ENCODE measurements at places on chromosomes 4 and X.
A peak's percentile ranks its signal among the peaks of the same experiment; 100 is the strongest.

GRCh38 chr4:4284827-4285618, 4.9 kb downstream of the LYAR start:
- no peak overlapping the region for H3K4me3 ChIP-seq
- H3K36me3 ChIP-seq, result peaks cover 21% of the 10 kb centered on the region
- peaks cover 19% of the 10 kb centered on the region for H3K4me1 ChIP-seq
- no peaks in the 10 kb centered on the region for H3K27me3 ChIP-seq
- H3K27ac ChIP-seq, result no peak overlapping the region

DNA sequence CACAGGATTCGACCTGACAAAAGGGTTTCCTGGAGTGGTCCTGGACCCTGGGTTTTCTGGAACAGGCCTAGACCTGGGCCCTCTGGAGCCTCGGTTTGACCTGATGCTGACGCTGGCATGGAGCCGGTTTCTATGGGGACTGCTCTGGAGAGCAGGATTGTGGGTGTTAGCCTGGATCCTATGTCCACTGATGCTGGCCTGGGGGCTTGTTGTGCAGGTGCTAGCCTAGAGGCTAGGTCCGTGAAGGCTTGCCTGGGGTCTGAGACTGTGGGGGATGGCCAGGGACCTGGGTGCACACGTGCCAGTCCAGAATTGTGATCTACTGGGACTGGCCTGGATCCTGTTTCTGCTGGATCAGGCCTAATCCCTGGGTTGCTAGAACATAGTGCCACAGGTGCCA, 173.1 kb downstream of the TMEM47 start:
- DNase-seq, result no peak
- H3K27ac ChIP-seq, result no peak overlapping the region
- H3K4me1 ChIP-seq, result no peaks in the 10 kb centered on the region
- H3K36me3 ChIP-seq, result no peaks in the 10 kb centered on the region

DNA sequence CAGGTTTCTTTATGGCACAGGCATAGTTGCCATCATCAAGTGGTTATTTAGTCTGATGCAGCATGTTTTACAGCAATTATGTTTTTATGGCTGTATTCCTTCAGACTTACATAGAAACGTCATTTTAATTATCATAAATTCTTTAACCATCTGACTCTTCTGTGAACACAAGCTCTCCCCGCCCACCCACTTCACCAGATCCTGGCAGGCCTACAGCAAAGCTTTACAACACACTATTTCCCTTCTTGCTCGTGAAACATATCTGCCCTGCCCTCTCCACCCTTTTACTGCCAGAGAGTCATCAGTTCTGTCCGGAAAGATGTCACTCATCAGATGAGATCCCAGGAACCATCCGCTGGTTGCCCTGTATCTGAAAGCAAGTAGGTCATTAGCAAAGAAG, 120.5 kb downstream of the HS6ST2 start:
- H3K4me1 ChIP-seq, result peaks cover 19% of the 10 kb centered on the region
- no peaks in the 10 kb centered on the region for H3K36me3 ChIP-seq
- H3K27ac ChIP-seq, result no peak overlapping the region
- no peaks in the 10 kb centered on the region for H3K27me3 ChIP-seq
- no peak overlapping the region for H3K4me3 ChIP-seq

DNA sequence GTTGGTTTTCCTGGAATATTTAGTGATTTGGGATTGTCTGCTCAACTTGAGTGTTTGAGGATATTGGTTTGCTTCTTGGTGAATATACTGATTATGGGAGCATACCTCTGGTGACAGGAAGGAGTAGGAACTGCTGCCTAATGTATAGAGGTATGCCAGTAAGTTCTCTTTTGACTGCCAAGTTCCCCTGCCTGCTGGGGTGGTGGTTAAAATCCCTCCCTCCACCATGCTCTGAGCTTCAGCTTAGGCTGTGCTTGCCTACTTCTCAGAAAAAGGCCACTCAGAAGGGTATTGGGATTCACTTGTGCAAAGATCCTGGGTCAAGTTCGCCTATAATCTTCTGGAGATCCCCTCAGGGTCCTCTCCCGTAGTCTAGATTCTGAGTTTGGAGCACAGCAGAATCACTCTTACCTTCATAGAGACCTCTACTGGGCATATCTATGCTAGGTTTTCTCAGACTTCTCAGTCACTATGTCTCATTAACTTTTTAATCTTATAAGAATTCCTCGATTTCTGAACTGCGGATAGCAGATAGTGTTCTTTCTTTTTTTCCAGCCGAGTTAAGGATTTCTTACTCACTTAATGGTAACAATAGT, 44.7 kb upstream of the DCK start:
- no peak overlapping the region for H3K27ac ChIP-seq
- no peaks in the 10 kb centered on the region for H3K27me3 ChIP-seq
- no peak overlapping the region for H3K4me3 ChIP-seq
- no peaks in the 10 kb centered on the region for H3K36me3 ChIP-seq
- peaks cover 32% of the 10 kb centered on the region for H3K4me1 ChIP-seq

GRCh38 chr4:115334736-115335411, 221.5 kb upstream of the NDST4 start:
- no peak overlapping the region for H3K4me3 ChIP-seq
- H3K4me1 ChIP-seq, result no peaks in the 10 kb centered on the region
- no peak overlapping the region for H3K27ac ChIP-seq

DNA sequence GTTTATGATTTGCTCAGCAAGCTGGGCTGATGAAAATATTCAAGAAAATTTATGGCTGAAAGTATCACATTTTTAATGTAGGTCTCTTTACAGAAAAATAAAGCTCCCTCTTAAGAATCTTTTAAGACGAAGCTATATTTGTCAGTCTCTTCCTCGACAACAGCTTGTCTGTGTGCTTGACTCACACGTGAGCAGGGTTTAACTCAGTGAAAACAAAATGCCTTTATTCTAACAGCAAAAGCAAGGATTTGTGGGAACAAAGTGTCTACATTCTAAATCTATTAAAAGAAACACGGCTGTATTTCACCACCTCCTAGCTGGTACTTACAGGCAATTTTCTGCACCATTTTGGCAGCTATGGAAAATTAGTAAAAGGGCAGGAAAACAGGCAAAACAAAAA, 75.5 kb downstream of the NYX start:
- H3K27me3 ChIP-seq, result no peaks in the 10 kb centered on the region
- H3K36me3 ChIP-seq, result peaks cover 11% of the 10 kb centered on the region
- H3K4me1 ChIP-seq, result peaks cover 28% of the 10 kb centered on the region
- H3K4me3 ChIP-seq, result no peak overlapping the region
- no peak for DNase-seq

- H3K4me3 ChIP-seq, result no peak overlapping the region
- H3K4me1 ChIP-seq, result peaks cover 50% of the 10 kb centered on the region
- H3K36me3 ChIP-seq, result peaks cover 26% of the 10 kb centered on the region
These were observed 8.1 kb downstream of the PCDH7 start for GRCh38 chr4:30728311-30728710.

DNA sequence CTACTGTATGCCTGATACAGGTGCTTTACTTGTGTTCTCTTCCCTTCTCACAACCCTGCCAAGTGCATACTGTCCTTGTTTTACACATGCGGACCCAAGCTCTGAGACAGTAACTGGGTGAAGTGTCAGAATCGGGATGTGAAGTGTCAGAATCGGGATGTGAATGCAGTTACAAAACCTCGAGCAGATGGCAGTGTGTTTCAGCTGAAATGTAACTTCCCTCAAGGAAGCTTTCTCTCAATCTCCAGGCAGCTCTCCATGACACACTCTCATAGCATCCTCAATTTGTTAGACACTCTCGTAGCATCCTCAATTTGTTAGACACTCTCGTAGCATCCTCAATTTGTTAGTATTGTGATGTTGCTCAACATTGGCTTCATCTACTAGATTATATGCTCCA, 1.1 kb upstream of the HPSE start:
- H3K27ac ChIP-seq, result no peak overlapping the region
- DNase-seq, result no peak
- H3K4me3 ChIP-seq, result peak overlapping the region; percentile 86
- peaks cover 16% of the 10 kb centered on the region for H3K27me3 ChIP-seq
- H3K36me3 ChIP-seq, result no peaks in the 10 kb centered on the region
- peaks cover 12% of the 10 kb centered on the region for H3K4me1 ChIP-seq

- no peaks in the 10 kb centered on the region for H3K36me3 ChIP-seq
- DNase-seq, result no peak
- H3K4me3 ChIP-seq, result no peak overlapping the region
- peaks cover 13% of the 10 kb centered on the region for H3K4me1 ChIP-seq
- no peaks in the 10 kb centered on the region for H3K27me3 ChIP-seq
These were observed 62.5 kb downstream of the CD40LG start for GRCh38 chrX:136710325-136710951.

DNA sequence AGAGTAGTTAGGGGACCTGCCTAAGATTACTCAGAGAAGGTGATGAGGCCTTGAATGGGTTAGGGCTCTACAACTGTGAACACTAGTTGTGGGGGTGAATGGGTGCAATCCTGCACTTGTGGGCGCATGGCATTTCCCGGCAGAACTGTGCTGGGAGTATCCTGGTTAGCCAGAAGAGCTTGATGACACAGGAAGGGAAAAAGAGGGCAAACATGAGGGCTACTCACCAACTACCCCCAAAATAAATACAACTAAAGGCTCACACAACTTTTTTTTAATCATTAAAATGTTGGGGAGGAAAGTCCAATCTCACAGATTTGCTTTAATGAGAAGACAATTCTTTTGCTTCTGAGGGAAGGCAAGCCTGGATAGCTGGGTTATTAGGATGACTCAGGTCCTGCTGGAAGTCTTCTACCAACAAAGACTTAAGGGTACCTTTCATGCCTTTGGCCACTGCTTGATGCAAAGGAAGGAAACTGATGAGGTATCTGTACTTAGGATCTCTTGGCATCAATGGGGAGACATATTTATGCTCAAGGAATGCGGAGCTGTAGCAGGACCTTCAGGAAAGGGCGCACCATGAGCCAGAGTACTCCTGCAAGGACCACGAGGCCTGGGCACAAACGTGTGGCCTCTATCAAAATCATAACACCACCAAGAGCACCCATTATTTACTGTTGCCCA, 2.6 kb downstream of the PHKA2 start:
- no peaks in the 10 kb centered on the region for H3K27me3 ChIP-seq
- H3K4me3 ChIP-seq, result no peak overlapping the region
- H3K4me1 ChIP-seq, result peaks cover 5% of the 10 kb centered on the region
- no peak overlapping the region for H3K27ac ChIP-seq
- H3K36me3 ChIP-seq, result no peaks in the 10 kb centered on the region

GRCh38 chr4:112818594-112818965, 181.6 kb downstream of the LARP7 start:
- no peaks in the 10 kb centered on the region for H3K27me3 ChIP-seq
- H3K4me1 ChIP-seq, result peaks cover 15% of the 10 kb centered on the region
- H3K4me3 ChIP-seq, result peak overlapping the region; percentile 83
- H3K27ac ChIP-seq, result peak overlapping the region; percentile 85

DNA sequence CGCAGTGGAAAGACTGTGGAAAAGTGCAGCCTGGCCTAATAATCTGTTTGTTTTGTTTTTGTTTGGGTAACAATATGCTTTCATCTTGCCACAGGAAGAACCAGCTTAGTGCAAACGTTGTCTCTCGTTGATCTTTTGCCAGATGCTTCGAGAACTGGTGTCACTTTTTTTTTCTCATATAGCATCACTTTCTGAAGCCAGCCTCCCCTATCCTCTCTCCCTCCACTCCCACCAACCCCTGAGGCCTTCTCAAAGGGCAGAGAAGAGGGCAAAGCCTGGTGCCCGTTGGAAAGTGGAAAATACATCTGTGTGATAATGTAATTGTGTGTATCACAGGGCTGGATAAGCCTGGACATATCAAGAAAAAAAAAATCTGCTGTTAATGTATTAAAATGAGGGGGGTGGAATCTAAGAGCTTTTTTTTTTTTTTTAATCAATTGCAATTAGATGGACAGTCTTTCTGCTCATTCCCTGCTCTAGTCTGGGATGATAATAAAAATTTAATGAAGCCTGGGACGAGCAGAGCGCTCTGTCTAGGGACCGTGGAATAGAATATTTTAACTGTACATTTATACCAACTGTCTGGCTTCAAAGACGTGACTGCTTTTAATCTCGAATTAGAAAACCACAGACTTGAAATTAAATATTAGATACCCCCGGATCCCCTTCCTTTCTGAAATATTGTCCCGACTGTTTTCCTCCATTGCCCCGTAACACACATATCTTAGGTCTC, 8.1 kb downstream of the POU4F2 start:
- no peak for DNase-seq
- no peak overlapping the region for H3K27ac ChIP-seq
- peaks cover 2% of the 10 kb centered on the region for H3K36me3 ChIP-seq

DNA sequence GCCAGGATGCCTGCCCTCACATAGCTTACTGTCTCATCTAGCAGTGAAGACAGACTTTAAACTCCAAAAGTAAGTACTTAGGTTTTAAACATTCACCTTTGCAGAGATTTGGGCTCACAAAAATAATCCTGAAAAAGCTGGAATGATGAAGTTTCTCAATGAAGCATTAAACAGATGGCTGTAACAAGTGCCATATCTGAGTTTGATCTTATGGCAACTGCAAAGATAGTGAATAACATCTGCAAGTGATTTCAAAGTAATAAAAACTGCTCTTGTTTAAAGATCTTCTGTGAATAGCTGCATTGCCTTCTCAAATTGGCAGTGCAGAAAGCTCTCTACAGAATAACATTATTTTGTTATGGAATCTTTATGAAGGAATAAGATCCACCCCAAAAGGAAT, 271.2 kb upstream of the SMIM31 start:
- no peak overlapping the region for H3K27ac ChIP-seq
- H3K27me3 ChIP-seq, result no peaks in the 10 kb centered on the region
- no peaks in the 10 kb centered on the region for H3K36me3 ChIP-seq
- H3K4me1 ChIP-seq, result no peaks in the 10 kb centered on the region
- H3K4me3 ChIP-seq, result no peak overlapping the region

DNA sequence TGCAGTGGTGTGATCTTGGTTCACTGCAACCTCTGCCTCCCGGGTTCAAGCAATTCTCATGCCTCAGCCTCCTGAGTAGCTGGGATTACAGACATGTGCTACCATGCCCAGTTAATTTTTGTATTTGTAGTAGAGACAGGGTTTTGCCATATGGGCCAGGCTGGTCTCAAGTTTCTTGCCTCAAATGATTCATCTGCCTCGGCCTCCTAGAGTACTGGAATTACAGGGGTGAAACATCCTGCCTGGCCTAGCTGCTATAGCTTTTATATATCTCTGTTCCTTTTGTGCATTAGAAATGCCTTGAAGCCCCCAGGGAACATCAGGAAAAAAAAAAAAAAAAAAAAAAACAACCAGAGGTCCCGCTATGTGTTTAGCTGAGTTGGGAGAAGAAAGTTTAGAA, 34.8 kb downstream of the UBE2K start:
- H3K27me3 ChIP-seq, result no peaks in the 10 kb centered on the region
- peak overlapping the region; percentile 83 for H3K27ac ChIP-seq
- H3K36me3 ChIP-seq, result peaks cover 5% of the 10 kb centered on the region
- peak; percentile 73 for DNase-seq
- peaks cover 51% of the 10 kb centered on the region for H3K4me1 ChIP-seq
- H3K4me3 ChIP-seq, result no peak overlapping the region

GRCh38 chrX:7389576-7389975, 241.6 kb upstream of the PUDP start:
- no peak overlapping the region for H3K4me3 ChIP-seq
- peaks cover 2% of the 10 kb centered on the region for H3K36me3 ChIP-seq
- H3K27me3 ChIP-seq, result no peaks in the 10 kb centered on the region
- DNase-seq, result no peak
- H3K27ac ChIP-seq, result peak overlapping the region; percentile 48
- H3K4me1 ChIP-seq, result peaks cover 42% of the 10 kb centered on the region

- H3K27me3 ChIP-seq, result no peaks in the 10 kb centered on the region
- no peak overlapping the region for H3K27ac ChIP-seq
- no peaks in the 10 kb centered on the region for H3K36me3 ChIP-seq
- no peak overlapping the region for H3K4me3 ChIP-seq
- DNase-seq, result no peak
These were observed 18.2 kb upstream of the RHOH start for GRCh38 chr4:40178672-40179071.

Measured in osteocyte (in vitro differentiated cells).